Activated T-helper 1 cell treated with Interleukin-2 at 50 U/mL for 16 hours (primary cell): ENCODE measurements at places on chromosomes 12 and 14.

DNA sequence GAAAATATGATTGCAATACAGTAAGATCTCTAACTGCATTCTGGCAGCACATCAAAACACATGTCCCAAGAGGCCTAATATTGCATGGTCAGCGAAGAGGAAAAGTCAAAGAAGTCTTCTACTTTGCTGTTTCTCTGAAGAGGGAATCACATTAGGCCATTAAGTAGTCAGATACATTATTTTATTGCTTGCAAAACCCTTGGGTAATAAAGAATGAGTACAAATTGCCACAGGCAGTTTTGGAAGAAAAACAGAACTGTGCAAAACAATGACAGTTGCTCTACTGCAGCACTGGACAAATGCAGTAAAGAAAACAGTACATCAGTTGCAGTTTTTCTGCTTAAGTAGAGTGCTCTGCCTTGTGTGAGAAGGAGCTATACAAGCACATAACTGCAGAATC, 211.9 kb downstream of the MED13L start:
- no peak for DNase-seq

- DNase-seq, result no peak
Observed at GRCh38 chr12:119661882-119662281, 6.1 kb upstream of the PRKAB1 start.

DNA sequence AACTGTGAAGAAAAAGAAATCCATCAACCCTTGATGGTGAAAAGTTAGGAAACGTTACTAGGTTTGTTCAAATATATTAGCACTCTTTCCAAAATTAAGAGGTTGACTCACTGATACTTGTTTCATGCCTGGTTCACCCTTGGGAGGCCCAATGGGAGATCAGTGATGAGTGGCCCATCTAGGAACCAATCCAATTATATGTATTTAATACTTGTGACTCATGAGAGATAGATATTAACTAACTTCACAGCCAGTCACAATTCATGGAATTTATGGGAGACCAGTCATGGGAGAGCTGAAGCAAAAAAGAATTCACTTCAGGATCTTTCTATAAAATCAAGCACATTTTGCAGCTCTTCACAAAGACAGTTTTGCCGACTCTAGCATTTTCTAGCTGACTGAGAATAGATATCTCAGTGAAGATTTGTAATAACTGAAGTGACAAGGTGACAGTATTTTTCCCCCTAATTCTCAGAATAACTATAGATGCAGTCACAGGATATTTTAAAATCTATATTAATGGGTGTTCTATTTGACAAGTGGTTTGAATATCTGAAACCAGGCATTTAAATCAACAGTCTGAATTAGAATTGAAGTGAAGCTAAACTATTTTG, 230.2 kb downstream of the EPS8 start:
- DNase-seq, result no peak

DNA sequence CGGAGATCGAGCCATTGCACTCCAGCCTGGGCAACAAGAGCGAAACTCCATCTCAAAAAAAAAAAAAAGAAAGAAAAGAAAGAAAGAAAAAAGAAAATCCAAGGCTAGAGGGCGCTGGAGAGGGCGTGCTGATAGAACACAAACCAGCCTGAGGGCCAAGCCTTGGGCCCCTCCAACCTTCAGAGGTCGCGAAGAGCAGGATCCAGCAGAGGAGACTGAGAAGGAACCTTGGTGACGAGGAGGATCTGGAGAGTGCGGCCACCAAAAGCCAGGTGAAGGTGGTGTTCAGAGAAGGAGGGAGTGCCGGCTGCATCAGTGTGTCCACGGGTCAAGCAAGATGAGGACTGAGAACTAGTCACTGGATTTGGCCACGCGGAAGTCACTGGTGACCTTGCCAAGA, 4.1 kb upstream of the DYNC1H1 start:
- DNase-seq, result no peak

DNA sequence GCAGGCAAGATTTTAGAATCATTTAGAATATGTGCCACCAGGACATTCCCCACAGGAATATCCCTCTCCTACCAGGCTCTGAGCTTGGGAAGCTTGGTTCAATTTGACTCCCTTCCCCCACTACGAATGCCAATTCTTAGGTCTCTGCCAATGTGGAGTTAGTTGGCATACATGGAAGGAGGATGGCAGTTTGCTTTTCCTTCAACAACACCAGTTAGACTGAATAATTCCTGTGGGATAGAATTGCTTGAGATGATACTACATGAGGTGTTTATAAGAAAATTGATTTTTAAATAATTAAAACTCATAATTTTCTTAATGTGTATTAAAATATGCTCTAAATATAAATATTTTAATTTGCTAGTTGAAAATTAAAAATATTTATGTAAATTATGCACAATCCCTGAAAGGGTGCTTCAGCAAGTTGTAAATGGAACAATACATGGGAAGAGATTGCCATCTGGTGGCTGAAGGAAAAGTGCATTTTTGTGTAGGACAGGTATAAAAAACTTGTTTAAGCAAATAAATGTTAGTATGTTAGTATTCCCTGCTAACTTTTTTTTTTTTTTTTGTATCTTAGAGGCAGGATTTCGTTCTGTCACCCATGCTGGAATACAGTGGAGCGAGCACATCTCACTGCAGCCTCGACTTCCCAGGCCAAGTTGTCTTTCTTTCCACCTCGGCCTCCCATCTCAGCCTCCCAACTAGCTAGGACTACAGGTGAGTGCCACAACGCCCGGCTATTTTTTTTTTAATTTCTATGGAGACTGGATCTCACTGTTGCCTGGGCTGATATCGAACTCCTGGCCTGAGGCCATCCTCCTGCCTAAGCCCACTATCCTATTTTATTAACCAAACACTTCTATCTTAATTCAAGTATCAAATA, 25.8 kb upstream of the STRAP start:
- DNase-seq, result no peak

DNA sequence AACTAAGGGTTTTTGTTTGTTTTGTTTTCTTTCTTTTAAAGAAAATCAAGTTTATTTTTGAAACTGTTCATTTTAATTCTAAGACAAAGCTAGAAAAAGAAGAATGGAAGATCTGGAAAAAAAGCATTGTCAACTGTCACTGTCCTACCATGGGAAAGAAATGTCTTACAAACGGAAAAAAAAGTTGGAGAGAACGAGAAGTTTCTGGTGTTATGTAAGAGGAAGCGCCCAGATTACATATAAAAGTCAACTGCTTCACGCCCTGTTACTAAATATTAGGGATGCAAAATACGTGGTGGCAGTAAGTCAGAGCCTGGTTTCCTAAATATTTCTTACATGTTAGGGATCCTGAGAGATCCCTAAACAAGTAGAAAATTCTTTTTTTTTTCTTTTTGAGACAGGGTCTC, 14.3 kb upstream of the FBXL14 start:
- DNase-seq, result no peak

- no peak for DNase-seq
Observed at GRCh38 chr12:38977132-38977531, 71.7 kb upstream of the CPNE8 start.

- DNase-seq, result no peak
Observed at GRCh38 chr12:131511803-131512561, 198.9 kb upstream of the SFSWAP start.

- DNase-seq, result no peak
Observed at GRCh38 chr12:53096089-53096741, 1.3 kb upstream of the IGFBP6 start.

DNA sequence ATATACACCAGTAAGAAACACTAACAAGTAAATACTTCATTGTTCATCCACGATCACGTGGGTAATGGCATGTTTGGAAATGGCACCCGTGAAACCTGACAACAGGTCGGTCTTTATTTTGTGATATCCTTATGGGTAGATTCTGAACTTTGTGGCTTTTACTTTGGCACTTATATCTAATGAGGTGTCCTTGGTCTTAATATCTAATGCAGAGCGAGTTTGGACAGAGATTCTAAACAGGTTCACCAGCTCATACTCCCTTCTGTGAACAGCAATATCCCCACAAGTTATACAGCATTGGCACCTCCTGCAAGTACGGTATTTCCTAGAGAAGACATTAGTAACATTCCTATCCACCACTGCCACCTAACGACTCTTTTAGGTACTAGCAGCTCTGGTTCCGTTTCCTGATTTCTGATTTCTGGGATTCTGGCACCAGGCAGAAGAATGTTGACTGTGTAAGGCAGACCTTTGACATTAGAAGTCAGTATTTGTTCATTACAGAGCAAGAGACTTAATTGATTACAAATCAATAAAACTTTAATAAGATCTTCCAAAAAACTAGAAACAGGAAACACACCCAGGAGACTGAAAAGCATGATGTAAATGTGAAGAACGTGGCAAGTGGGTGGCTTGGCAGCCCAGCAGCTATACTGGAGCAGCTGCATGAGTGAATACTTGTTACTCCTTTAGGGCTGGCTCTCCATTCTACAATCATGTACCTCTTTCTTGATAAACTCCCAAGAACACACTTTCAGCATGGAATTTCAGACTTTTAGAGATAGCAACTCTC, 2.5 kb downstream of the ANG start:
- no peak for DNase-seq

DNA sequence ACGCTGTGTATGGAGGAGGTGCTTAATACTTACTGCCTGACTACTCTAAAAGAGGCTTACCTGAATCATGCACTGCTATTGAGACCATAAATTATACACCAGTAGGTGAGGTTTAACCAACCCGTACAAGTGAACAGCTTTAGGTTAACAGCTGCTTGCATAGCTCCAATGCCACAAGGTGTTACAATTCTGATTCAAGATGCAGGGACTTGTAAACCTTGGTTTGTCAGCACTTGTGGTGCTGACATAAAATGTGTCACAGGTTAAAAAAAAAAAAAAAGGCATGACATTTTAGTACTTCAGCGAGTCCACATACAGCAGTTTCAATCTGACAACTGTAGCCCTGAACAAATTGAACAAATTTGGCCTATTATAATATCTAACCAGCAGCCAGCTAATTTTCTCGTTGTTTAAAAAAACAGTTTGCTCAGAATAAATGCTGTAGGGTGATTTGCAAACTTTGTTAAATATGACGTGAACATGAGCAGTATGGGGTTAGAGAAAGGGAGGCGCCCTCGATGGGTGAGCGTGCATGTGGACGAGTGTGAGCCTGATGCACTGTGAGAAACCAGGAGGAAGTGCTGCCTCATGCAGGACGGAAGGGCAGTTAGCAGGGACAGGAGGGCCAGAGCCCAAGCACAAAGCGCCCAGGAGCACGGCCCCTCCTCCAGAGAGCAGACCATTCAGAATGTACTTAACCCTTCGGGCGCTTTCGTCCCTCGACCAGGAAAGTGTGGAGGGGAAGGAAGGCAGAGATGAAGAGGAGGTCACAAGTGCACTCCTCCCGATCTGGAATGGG, 44.7 kb downstream of the TCHP start:
- no peak for DNase-seq

DNA sequence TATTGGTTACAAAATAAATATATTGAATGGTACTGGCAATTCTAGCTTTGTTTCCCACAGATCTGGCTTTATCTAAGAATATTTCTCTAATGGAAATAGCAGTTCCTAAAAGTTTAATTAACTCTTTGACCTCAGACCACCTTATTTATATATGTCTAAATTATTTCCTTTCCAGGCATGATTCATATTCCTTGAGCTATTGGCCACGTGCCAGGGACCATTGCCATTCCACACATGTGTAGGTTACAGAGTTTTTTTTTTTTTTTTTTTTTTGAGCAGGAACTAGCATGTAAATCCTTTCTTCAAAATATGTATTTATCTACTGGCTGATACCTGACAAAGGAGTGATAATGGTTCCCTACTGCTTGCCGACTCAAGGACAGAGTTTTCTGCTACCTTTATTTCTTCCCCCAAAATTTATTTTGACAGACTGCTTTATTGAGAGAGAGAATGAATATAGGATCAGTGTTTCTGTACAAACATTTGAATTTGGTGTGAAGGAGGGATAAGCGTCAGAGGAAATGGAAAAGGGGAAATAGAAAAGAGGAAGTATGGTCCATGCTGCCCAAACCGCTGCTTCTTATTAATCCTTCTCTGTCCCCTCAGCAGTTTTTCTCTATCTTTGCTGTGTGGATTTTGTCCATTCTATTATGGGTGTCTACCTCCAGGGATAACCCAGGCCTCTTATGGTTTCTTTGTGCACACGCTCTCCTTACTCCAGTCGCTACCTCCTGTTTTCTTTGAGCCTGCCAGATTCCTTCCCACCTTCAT, 36.4 kb downstream of the PDE3A start:
- DNase-seq, result no peak

DNA sequence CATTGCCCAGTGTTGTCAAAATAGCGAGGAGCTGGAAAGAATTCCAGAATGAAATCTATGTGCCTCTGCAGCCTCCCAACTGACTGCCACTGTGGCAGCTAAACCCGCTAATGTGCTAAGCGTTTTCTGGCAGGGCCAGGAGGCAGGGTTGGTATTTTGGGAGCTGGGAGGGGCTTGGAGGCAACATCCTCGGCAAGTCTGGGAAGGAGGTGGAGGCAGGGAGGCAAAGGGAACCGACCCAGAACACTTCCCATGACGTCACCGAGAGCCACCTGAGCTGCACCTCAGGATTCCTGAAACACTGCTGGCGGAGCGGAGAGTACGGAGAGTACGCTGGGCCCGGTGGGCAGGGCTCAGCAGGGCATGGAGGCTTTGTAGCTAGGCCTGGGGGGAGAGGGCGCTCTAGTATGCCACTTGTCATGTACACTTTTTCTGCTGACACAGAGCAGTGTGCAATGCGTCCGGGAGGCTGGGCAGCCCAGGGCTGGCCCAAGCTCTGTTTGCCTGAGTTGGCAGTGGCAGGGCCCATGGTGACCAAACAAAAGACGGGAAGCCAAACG, 81.5 kb downstream of the DPF3 start:
- DNase-seq, result no peak

DNA sequence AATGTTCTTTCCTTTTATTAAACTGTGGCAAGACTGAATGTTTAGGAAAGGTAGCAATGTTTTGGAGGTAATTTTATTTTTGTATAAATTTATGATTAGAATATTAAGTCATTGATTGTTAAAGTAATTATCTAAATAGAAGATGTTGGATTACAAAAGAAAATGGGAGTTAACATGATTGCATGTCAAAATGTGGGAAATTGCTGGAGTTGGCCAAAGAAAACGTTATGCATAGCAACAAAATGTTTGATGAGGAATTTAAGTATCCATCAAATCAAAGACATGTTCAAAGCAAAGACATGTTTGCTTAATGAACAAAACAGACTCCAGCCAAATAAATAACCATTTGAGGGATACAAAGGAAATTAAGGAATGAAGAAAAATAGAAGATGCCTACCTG, 3.2 kb upstream of the MLH3 start:
- DNase-seq, result no peak

- no peak for DNase-seq
Observed at GRCh38 chr12:19998411-19998810, 369.9 kb upstream of the PDE3A start.

- no peak for DNase-seq
Observed at GRCh38 chr12:92036771-92037453, 108.7 kb downstream of the BTG1 start.
